ENCODE measurements at places on chromosomes 13 and 19. TPM values are rescaled to one million over a fixed set of nuclear protein-coding genes. Genes with fewer than 3 reads are reported as not detected.

- H3K27ac ChIP-seq = no peak overlapping the region
- no peak for DNase-seq
- H3K4me1 ChIP-seq = no peaks in the 10 kb centered on the region
- no peaks in the 10 kb centered on the region for H3K36me3 ChIP-seq
- no peaks in the 10 kb centered on the region for H3K27me3 ChIP-seq
- H3K4me3 ChIP-seq = no peak overlapping the region
These were observed 122.2 kb downstream of the STOML3 start for GRCh38 chr13:38868399-38868798.

DNA sequence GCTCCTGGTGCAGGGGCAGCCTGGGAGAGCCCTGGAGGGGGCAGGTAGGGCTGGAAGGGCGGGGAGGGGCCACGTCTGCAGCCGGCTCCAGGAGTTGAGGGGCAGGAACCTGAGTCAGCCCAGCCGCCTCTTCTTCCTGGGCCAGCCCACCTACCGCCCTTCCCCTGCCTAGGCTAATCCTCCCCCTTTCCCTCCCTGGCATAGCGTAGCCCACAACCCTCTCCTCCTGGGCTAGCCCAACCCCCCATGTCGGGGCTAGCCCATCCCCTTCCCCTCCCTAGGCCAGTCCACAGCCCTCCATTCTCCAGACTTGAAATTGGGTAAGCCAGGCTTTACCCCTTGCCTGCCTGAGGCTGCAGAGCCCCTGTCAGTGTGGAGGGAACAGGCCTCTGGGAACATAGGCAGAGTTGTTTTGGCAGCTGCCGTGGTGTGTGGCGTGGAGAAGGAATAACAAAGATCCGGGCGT lies 20.6 kb upstream of the WDR18 start:
- H3K27ac ChIP-seq = no peak overlapping the region
- H3K27me3 ChIP-seq = no peaks in the 10 kb centered on the region
- no peak overlapping the region for H3K4me3 ChIP-seq
- peaks cover 17% of the 10 kb centered on the region for H3K36me3 ChIP-seq

Gene ZNF302
- total RNA-seq = 23.5 TPM

- H3K4me3 ChIP-seq = no peak overlapping the region
- H3K27me3 ChIP-seq = no peaks in the 10 kb centered on the region
- DNase-seq = no peak
- H3K27ac ChIP-seq = no peak overlapping the region
These were observed 27.3 kb downstream of the NUFIP1 start for GRCh38 chr13:44961997-44962396.

Gene COX7A1
- total RNA-seq = 13.5 TPM

DNA sequence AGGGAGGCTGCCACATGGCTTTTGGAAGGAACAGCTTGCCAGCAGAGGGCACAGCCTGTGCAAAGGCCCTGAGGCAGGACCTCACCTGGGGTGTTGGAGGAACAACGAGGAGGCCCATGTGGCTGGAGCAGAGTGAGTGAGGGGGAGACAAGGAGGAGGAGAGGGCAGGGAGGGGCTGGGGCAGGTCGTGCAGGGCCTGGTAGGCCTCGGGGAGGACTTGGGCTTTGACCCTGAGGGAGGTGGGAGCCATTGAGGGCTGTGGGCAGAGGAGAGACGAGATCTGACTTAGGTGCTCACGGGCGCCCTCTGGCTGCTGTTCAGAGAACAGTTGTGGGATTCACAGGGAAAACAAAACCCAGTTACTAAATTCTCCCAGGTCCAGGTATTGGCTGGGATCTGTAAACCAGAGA lies 25.2 kb downstream of the ZNRF4 start:
- no peaks in the 10 kb centered on the region for H3K36me3 ChIP-seq
- no peak overlapping the region for H3K4me3 ChIP-seq
- H3K4me1 ChIP-seq = no peaks in the 10 kb centered on the region
- H3K27me3 ChIP-seq = peaks cover 6% of the 10 kb centered on the region
- H3K27ac ChIP-seq = no peak overlapping the region
- no peak for DNase-seq

DNA sequence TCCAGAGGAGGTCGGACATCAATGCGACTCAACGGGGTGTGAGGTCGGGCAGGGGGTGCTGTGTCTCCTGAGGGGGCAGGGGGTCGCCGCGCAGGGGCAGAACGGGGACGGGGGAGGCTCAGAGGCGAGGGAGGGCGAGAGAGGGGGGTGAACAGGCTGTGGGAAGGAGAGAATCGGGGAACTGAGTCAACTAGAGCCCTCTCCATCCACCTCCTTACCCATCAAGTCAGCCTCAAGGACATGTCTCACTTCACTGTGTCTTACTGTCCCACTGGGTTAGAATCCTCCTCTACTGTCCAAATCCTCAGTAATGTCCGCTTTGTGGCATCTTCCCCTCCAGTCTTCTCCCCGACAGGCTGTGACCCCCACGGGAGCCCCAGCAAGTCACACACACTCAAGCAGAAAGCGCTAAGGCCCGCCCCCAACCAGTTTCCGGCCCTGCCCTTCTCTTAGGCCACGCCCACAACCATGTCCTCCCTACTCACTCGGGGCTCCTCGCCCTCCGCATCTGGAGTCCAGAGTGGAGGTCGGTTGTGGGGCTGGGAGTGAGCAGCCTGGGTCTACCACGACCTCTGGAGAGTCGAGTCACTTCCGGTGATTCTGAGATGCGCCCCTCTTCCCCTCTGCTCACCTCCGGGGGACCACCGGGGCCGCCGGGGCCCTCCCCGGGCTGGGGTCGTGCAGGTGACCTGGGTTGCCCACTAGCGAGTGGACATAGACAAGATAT lies 9.3 kb downstream of the PLEKHA4 start:
- DNase-seq = peak; percentile 85
- H3K4me1 ChIP-seq = no peaks in the 10 kb centered on the region
- H3K4me3 ChIP-seq = peak overlapping the region; percentile 37
- H3K36me3 ChIP-seq = no peaks in the 10 kb centered on the region

- H3K27me3 ChIP-seq = no peaks in the 10 kb centered on the region
- H3K27ac ChIP-seq = no peak overlapping the region
- no peaks in the 10 kb centered on the region for H3K36me3 ChIP-seq
- H3K4me3 ChIP-seq = no peak overlapping the region
- no peaks in the 10 kb centered on the region for H3K4me1 ChIP-seq
- DNase-seq = no peak
These were observed 29.9 kb downstream of the ZDHHC20 start for GRCh38 chr13:21429211-21429610.
